Adrenal gland (tissue), 19 donors: ENCODE measurements at places on chromosomes 16 and 17. TPM values are rescaled to one million over a fixed set of nuclear protein-coding genes. Genes with fewer than 3 reads are reported as not detected.

- DNase-seq, result no peak
Observed at GRCh38 chr16:79656553-79657115, 56.1 kb upstream of the MAF start.

- DNase-seq, result no peak
Observed at GRCh38 chr17:33091271-33091670, 99.6 kb downstream of the SPACA3 start.

DNA sequence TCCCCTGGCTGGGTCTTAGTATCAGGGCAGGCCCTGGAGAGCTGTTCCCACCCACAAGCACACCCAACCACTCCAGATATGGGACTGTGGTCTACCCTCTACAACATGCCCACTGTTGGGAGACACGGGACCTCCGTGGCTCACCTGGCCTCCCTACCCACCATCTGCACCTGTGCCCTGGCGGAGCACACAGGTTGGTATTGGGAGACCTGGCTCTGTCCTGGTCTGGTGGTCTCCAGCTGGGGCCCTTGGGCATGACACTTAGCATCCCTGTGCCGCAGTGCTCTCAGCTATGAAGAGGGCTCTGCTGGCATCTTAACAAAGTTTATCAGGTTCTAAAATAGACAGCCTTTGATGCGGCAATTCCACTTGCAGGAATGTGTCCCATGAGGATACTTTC is 5.8 kb downstream of the C16orf95 start:
- no peak for DNase-seq

GRCh38 chr17:61981323-61981722 is 53.5 kb upstream of the INTS2 start:
- no peak for DNase-seq

DNA sequence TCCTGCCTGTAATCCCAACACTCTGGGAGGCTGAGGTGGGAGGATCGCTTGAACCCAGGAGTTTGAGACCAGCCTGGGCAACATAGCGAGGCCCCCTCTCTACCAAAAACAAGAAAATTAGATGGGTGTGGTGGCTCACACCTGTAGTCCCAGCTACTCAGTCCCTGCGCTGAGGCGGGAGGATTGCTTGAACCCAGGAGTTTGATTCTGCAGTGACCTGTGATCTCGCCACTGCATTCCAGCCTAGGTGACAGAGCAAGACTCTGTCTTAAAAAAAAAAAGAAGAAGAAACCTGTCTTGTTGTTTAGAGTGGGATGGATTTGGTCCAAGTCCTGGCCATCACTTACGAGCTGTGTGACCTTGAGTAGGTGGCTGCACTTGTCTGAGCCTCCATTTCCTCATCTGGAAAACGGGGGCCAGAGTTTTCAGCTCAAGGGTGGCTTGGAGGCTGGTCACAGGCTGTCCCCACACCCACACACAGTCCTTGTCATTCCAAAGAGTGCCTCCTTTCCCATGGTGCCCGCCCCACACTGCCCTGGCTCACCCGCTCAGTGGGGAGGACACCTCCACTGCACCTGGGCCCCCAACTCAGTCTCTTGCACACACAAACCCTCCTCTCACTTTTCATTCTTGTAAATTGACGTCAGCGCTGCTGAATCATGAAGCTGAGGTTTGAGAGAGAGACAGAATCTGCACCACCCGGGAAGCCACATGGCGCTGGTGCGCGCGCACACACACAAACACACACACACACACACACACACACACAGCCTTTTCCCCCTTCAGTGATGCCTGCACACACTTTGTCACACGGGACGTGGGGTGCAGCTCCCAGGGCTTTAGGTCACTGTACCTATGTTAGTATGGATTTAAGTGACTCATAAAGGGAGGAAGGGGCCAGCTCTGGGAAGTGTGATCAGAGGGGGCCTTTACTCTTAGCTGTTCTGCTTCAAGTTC is 4.2 kb downstream of the SOCS1 start:
- DNase-seq, result no peak

GRCh38 chr16:52470585-52470984 is 76.4 kb downstream of the TOX3 start:
- DNase-seq, result no peak

DNA sequence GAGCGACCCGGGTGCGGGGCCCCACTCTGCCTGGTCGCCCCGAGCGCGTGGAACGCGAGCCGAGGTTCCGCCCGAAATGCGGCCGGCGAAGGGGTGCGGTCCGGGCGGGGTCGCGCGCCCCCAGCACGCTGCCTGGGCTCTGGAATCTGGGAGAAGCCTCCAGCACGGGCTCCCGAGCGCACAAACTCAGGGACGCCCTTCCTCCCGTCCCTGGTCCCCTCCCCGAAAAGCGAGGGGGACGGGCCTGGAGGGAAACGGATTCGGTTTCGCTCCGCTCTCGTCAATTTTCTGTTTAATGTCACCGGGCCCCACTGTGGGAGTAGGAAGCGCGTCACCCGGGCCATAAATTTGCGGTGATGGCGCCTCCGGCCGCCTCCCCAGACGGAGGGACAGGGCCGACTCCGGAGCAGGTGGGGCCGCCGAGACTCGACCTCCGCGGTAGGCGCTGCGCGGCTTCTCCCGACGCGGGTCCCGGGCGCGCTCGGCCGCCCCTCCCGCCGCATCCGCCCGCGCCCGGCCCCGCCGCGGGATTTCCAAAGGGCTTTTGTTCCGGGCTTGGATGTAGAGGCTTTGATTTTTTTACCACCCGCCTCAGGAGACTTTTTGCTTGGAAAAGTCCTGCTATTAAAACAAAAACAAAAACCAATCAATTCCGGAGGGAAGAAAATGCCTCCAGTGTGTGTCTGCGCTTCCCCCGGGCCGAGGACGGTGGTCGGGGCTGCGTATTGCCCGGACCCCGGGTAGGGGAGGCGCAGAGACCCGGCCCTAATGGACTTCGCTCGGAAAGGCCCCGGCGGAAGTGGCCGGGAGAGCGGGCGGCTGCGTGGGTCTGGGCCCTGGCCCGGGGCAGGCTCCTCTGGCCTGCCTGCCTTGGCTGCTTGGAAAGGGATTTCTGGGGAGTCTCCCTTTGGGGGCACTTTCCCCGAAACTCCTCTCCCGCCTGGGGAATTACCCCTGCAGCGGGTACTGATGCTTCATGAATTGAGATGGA is 7.9 kb upstream of the BAHCC1 start:
- peak; percentile 87 for DNase-seq

DNA sequence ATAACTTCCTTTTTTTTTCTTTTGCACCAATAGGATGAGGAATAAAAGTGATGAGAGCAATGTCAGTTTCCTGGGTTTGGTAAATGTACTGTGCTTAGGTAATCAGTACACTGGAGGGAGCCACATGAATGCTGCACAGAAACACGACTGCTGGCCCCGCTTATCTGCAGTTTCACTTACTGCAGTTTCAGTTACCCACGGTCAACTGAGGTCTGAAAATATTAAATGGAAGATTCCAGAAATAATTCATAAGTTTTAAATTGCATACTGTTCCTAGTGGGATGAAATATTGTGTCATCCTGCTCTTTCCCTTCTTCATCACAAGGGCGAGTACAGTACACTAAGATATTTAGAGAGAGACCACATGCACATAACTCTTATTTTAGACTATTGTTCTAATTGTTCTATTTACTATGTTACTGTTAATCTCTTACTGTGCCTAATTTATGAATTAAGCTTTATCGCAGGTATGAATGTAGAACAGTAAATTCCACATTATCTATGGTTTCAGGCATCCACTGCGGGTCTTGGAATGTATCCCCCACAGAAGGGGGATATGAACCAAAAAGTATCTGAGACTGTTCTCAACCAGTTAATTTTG is 6.4 kb upstream of the LGALS3BP start:
- DNase-seq, result peak; percentile 82

DNA sequence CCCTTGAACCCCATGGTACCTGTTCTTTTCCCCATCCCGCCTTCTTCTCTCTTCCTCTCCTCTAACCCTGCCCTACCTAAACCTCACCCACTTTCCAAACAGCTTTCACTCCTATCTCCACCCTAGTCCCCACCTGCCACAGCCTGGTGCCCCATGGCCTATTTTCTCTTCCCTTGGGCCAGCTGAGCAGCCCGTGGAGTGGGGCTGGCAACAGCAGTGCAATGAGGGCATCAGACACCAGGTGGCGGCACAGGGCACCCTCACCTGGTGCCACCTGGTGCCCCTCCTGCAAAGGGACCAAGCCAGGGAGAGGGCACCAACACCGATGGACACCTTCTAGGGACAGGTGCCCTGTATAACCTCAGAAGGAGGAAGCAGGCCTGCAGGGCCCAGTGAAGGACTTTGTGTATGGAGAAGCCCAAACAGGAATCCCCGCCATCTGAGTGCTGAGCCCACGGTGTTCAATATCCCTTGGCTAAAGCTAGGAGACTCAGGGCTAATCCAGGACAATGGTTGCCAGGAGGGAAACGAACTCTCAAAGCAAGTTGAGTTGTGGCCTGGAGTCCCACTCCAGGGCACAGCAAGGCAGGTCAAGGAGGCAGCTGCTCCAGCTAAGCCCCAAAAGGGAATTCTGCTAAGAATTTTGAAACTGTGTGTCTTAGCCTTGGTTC is 4.0 kb upstream of the ABCC3 start:
- peak; percentile 80 for DNase-seq

DNA sequence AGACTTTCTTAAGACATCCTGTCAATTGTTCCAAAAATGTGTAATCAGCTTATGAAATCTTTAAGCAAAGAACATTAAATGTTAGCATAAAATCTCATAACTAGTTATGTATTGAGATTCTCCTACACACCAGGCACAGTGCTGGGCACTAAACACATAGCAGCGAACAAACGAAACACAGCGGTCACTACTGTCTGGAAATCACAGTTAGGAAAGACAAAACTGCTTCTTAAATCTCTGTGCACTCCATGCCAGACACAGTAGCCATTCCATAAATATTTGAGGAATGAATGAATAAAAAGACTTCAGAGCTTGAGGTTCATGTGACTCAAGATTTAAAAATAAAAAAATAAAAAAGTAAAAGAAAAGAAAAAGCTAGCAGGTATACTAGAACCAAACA is 20.1 kb downstream of the TOX3 start:
- DNase-seq, result no peak

- DNase-seq, result no peak
Observed at GRCh38 chr17:31004160-31004559, 33.3 kb downstream of the RNF135 start.

GRCh38 chr16:84794186-84794585 is 25.6 kb upstream of the CRISPLD2 start:
- no peak for DNase-seq

DNA sequence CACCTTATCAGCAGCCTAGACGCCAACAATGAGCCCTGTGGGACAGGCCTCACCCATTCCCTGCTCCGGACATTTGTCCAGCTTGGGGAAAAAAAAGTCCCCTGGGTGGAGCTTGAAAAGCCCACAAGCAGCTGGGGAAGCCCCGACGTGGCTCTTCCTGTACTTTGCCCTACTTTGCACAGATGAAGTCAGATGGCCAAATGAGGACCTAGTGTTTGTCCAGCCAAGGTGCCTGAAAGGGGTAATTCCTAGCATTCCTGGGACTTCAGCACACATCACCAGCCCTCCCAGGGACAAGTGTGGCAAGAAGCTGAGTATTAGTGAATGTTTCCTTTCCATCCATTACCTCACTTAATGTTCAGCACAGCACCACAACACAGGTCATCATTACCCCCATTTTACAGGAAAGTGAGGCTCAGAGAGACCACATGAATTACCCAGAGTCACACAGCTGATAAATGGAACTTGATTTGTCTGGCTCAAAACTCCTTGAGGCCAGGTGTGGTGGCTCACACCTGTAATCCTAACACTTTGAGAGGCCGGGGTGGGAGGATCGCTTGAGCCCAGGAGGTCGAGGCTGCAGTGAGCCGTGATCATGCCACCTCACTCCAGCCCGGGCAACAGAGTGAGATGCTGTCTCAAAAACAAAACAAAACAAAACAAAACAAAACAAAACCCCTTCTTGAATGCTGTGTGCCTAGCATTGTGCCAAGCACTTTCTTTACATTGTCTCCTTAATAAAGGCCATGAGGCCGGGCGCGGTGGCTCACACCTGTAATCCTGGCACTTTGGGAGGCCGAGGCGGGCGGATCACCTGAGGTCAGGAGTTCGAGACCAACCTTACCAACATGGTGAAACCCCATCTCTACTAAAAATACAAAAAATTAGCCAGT is 19.9 kb upstream of the PLLP start:
- DNase-seq, result no peak

GRCh38 chr16:20415541-20415940 is 6.2 kb downstream of the ACSM5 start:
- no peak for DNase-seq

DNA sequence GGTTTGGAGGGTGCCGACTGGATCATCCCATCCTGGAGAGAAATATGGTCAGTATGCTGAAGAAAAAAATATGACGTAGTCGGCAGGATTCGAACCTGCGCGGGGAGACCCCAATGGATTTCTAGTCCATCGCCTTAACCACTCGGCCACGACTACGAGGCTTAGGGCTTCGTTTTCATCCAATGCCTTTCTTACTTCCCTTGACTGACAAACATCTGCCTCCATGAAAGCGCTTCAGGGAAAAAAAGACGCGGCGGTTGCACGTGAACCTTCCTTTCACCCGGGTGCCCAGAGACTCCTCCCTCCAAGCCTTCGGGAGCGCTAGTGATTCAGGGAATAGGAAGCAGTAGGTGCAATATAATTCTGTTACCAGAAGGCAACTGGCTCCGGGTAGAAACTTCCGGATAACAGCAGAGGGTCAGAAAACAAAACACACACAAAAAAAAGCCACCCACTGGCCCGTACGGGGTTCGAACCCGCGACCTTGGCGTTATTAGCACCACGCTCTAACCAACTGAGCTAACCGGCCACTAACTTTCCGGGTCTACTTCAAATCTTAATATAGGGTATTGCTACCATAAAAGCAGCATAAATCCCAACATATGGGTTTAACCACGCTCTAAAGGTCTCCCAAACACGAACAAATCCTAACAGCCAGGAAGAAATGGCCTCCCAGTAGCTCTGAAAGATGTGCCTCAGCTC is 16.3 kb upstream of the AURKB start:
- DNase-seq, result peak; percentile 95

DNA sequence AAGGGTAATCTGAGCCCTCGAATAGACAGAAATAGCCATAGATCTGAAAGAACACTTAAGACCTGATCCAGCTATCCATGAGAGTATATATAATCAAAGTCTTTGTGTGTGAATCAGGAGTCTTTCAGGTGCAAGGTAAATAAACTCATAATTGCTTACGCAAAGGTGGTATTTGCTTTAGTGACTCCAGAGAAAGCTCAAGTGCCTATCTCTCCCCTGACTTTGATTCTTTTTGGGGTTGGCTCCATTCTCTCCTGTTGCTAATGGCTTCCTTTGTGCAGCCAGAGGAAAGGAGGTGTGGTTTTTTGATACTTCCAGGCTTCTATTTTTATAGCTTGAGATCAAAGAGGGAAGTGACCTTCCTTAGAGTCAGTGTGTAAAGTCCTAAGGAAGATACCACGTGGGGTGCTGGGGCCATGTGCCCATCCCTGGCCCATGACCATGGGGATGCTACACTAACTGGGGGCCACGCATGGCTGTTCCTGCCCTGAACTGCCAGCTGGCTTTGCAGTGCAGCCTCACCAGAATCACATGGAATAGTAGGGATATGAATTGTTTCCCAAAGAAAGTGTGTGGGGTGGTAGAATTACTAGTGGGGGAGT is 45.8 kb downstream of the TENT4B start:
- DNase-seq, result no peak

Gene FBXW10
- 0.67 TPM for total RNA-seq

Gene MYL11
- 1.1 TPM for total RNA-seq

Gene GINS2
- 1.8 TPM for total RNA-seq

Gene DRC7
- not detected for total RNA-seq

Gene CD300LB
- 0.18 TPM for total RNA-seq

Gene LRRC36
- total RNA-seq, result not detected

Gene CASKIN2
- total RNA-seq, result 66.9 TPM

Gene RPRML
- not detected for total RNA-seq

Gene CCDC78
- not detected for total RNA-seq

Gene ATXN2L
- 66.3 TPM for total RNA-seq

Gene CSH1
- total RNA-seq, result not detected
